ENCODE measurements at places on chromosomes 5 and 9.

DNA sequence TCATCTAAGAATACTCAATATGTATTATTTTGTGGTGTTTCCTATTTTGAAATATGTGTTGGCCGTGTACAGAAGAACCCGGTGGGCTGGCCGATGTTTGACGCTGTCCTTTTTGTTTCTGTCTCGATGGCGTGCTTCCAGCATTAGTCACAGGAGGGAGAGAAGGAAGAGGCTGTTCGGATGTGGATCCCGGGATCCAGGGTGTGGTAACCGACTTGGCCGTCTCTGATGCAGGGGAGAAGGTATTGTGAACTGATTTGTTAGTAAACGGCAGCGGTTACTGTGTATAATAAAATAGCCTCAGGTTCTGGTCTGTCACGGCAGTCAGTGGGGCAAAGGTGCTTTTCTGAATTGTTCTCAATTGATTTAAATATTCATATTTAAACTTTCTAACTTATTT is 275.0 kb downstream of the ARHGEF28 start:
- DNase-seq: no peak

DNA sequence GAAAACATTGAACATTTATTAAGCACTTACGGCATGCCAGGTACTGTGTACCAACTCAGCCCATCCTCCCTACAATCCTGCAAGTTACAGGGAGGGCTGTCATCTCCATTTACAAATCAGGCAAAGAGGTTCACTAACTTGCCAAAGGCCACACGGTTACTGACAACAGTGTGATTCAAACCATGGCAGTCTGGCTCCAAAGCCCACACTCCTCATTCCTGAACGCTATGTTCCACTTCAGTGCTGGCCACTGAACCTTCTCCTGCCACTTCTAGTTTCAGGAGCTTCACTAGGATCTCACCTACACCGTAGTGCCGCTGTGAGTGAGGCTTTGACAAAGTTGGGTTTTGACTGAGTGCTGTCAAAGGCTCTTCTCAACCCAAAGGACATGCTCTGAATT is 7.2 kb upstream of the LIFR start:
- no peak for DNase-seq

DNA sequence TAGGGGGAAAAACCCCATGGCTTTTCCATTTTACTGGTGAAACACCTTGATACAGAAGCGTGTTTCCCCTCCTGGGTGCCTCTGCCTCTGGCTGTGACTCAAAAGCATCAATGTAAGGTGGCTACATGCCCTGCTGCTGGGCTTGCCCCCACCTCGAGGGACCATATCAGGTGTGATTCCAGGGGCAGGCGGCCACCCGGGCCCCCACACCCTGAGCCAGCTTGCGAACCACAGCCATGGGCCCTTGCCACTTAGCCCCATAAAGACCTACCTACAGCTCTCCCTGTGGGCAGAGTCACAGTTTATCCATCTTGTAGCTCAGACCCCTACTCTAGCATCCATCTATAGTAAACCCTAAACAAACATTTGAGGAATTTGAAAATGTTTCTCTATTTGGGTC is 10.8 kb downstream of the SHC3 start:
- no peak for DNase-seq

DNA sequence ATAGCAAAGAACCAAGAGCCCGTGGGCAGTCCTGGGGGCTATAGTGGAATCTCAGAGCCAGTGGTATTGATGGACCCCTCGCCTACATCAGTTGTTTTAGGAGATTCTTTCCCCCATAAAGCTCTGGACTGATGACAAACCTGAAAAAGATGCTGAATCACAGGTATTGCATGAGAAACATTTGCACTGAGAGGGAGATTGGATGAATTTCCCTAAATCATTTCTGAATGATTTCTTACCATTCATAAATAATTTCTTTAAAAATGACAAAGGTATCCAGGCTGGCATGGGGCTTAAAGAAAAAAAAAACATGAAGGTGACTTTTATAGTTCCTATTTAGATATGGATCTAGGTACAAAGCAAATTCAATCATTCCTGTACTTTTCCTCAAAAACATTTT is 54.0 kb upstream of the SLIT3 start:
- no peak for DNase-seq

DNA sequence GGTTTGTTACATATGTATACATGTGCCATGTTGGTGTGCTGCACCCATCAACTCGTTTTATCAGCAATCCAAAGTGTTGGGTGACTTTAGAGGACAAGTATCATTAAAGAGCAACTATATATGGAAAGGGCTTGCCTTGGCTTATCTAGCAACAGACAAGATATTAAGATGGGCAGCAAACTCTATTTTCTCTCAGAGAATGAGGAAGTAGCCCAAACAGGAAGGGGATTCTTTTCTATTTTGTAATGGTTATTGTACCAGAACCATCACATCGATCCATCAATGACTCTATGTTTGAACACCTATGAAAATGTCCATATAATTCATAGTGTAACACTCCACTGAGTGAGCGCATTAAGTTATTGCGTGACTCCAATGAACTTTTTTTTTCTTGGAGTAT is 260.1 kb upstream of the SLC24A2 start:
- DNase-seq: no peak

DNA sequence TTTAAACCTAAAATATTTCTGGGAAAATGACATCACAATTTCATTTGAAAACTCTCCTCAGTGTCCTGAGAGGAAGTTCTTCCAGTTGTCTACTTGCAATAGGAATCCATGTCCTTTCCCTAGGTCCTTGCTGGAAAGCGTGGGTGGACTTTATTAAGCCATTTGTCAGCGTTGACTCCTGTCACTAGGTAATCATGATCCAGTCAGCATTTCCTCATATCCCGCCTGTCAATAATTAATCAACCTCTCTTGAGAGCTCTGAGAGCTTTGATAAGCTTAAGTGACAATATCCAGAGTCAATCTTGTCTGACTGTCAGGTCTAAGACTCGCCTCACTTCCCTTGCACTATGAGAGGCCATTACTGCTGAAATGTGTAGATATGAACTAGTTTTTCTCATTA is 107.2 kb upstream of the SLIT3 start:
- no peak for DNase-seq

DNA sequence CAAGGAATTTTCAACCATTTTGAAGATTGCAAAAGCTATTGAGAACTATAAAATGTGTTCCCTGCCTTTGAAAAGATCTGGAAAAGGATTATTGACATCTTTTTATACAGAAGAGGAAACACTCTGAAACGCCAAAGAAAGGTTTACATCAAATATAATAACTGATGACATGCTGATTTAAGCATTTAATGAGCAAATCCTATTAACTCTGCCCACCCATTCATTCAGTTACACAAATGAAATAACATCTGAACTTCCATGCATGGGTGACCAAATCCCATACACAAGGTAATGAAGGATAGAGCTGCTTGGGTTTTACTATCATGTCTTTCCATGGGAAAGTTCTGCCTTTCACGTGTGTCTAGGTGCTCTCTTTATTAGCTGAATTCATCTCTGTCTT is 589.4 kb upstream of the WWC1 start:
- DNase-seq: no peak

GRCh38 chr5:21424907-21425306 is 1428.2 kb downstream of the CDH12 start:
- DNase-seq: no peak

GRCh38 chr5:154467655-154468354 is 10.2 kb downstream of the HAND1 start:
- DNase-seq: peak; percentile 81

DNA sequence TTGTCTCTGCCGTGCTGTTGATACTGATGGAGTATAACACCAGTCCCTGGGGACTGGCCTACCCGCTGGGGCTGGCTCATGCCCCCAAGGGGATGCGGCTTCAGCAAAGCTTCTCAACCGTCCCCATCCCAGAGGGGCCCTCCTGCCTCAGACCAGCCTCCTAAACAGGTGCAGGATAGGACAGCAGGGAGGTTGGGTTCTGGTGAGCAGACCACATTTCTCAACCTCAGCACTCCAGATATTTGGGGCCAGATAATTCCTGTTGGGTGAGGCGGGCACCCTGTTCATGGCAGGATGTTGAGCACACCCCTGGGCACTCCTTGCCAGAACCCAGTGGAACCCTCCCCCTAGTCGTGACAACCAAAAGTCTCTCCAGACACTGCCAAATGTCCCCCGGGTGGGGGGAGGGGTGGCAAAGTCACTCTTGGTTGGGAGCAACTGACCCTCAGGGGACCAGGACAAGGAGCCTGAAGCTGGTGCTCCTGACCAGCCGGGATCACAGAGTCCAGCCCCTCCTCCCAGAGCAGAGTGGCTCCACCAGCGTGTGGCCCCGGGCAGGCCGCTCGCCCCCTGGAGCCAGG is 107.8 kb downstream of the ZNF354C start:
- DNase-seq: peak; percentile 23

DNA sequence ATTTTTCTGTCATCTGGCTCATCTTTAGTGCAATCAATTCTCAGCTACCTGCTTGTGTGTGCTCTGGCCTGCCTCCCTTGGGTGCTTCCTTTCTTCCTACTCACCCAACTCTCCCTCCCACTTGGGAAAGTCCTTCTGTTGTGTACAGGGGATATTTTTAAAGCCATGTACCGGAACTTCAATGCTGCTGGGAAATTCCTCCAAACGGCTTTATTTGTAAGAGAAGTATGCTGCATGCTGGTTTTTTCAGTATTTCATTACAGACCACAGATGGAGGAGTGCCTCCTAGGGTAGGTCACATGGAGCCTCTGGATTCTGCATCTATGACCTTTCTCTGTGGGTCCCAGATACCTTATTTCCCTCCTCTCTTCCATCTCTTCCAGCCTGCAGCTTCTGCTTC is 5.4 kb upstream of the HMHB1 start:
- DNase-seq: no peak

DNA sequence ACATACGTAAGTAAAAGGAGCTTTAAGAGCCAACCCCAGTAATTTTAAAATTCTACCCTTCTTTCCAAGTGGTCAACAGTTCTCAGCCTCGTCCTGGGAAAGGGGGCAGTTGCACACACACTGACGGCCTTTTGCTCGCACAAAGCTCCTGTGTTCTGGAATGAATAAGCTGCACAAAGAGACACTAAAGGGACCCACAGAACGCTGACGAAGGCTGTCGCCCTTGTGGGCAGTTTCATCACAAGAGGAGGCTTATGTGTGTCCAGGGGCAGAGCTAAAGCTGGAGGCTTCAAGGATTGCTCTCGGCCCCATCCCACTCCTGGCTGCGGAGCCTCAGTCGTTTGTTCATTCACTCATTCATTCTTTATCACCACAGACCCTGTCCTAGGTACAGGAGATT is 67.0 kb upstream of the NEK6 start:
- DNase-seq: no peak

GRCh38 chr5:25448646-25449045 is 803.9 kb upstream of the CDH10 start:
- no peak for DNase-seq

DNA sequence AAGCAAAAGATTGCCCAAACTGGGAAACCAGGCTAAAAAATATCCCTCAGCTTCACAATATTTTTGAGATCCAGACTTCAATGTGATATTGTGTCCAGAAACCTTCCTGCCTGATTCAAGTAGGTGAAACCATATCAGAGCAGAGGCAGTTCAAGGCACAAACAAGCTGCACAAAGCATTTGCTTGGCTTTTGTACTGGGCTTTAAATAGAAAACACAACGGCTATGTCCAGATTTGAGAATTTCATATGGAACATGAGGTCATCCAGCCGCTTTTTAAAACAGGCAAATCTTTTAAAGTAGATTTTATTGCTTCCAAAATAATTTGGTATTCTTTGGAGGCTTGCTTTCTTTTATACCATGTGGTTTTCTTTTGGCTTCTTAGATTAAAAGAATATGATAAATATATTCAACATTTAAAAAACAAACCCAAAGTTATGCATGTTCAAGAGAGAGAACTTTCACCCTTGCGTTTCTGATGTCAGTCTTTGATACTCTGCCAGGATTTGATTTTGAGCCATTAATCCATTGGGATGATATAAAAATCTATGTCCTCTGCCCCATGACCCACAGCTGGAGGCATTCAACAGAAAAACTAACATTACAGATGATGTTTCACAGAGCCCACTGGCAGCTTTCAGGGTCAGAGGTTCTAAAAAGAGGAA is 29.0 kb upstream of the CCDC112 start:
- DNase-seq: no peak

- DNase-seq: no peak
Observed at GRCh38 chr5:99054972-99055371, 126.2 kb upstream of the CHD1 start.

DNA sequence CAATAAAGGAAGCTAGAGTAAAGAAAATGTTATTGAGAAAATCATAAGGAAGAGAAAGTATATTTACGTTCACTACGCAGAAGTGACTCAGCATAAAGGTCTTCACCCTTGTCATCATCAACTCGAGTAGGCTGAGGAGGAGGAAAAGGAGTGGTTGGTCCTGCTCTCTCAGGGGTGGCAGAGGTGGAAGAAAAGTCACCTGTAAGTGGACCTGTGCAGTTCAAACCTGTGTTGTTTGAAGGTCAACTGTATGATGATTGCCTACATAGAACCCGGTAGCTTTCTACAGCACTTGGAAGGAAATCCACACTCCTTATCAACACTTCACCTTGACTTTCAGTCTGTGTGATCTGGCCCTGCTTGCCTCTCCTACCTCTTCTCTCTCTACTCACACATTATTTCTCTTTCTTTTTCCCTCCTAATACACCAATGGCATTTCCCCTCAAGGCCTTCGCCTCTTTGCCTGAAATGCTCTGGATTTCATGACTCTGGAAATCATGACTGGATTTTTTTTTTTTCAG is 109.3 kb upstream of the CPEB4 start:
- DNase-seq: no peak

- no peak for DNase-seq
Observed at GRCh38 chr5:34500236-34500847, 155.8 kb upstream of the RAI14 start.

DNA sequence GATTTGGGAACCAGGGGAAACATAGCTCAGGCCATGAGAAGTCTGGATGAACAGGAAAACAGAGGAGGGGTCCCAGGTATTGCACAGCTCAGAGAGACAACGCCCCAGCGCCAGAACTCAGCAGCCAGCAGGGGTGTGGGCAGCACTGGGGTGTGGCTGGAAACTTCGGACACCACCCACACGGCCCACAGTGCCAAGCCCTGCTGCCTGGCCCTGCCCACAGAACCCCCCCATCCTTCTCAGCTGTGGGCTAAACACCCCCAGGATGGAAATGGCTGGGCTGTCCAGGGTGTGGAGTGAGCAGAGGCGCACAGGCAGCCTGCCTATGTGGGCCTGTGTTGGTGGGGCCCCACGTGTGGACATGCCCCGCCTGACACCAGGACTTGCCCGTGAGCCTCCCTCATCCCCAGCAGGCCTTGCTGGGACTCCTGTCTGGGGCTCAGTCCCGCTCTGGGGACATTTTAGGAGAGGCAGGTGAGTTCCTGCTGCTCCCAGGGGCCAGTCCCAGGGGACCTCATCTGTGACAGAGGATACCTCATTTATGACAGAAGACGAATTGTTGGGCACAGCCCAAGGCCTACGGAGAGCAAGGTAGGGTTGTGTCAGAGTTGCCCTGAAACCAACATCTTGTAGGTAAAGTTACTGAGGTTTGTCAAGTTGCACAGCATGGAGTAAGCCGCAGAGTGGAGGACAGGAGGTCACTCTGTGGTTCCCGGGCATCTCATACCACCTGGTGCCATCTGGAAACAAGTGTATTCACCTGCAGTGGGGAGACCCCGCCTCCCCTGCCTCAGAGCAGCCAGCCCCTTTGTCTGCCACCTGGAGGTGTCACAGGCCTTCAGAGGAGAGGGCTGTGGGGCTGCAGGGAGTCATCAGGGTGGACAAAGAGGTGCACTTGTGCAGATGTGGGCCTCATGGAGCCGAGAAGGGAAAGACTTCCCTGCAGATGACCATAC is 183.2 kb downstream of the AUH start:
- DNase-seq: no peak
